ENCODE measurements at places on chromosomes 4 and X.
A peak's percentile ranks its signal among the peaks of the same experiment; 100 is the strongest.

GRCh38 chr4:144302704-144303536 lies 162.4 kb upstream of the GYPA start:
- no peak for DNase-seq

DNA sequence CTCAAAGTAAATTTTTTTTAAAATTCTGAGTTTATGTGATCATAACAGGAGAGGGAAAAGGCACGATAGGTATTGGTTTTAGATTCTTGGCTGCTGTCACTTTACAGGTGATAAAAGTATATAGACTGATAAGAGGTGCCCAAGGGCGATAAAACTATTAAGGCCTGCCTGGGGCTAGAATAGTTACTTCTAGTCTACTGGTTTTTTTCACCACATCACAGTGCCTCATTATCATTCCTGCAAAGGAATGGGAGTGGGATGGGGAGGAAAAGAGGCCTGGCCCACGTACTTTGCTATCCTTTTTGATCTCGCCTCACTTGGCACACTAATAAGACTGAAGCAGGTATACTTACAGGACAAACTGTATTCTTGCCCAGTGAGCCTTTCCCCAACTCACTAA lies 46.6 kb downstream of the CXorf58 start:
- DNase-seq, result no peak

GRCh38 chr4:74440356-74440755 lies 4.6 kb upstream of the AREG start:
- no peak for DNase-seq

GRCh38 chr4:73821325-73821724 lies 15.2 kb upstream of the CXCL6 start:
- DNase-seq, result no peak

DNA sequence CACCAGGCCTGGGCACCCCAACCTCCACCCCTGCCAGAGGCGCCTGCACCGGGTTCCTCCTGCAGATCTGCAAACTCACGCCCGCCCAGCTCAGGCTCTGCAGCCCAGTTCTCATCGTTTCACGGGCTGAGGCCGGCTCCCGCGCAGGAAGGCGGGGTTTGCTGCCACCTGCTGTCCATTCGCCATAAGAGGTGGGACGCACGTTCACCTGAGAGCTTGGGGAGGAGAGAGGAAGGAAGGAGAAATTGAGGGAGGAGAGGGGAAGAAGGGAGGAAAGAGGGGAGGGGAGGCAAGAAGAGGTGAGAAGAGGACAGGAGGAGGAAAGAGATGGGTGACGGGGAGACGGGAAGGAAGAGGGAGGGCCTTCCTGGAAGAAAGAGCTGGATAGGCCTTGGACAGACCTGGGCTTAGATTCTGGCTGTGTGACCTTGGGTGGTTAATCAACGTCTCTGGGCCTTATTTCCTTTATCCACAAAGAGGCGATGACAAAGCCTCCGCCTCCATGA lies 114.5 kb downstream of the ADRA2C start:
- DNase-seq, result peak; percentile 57

DNA sequence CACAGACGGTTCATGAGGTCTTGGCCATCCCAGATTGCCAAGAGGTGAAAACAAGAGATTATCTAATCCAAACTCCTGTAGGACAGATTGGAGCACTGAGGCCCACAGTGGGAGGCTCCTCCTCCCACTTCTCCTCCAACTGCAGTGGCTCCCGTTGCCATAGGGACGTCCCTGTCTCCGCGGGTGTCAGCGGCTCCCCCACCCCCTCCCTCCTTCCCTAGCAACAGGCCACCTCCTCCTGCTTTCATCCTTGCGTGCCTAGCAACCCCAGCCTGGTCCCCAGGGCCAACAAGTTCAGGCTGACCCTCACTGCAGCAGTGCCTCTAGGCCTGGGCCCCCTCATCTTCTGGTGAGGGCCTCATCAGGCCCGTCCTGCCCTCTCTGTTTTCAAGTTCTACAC lies 6.8 kb upstream of the IQSEC2 start:
- DNase-seq, result peak; percentile 16

GRCh38 chrX:153573984-153574383 lies 25.0 kb downstream of the CCNQ start:
- DNase-seq, result no peak

- no peak for DNase-seq
Measured at GRCh38 chr4:53967986-53968385, 96.4 kb downstream of the CHIC2 start.

DNA sequence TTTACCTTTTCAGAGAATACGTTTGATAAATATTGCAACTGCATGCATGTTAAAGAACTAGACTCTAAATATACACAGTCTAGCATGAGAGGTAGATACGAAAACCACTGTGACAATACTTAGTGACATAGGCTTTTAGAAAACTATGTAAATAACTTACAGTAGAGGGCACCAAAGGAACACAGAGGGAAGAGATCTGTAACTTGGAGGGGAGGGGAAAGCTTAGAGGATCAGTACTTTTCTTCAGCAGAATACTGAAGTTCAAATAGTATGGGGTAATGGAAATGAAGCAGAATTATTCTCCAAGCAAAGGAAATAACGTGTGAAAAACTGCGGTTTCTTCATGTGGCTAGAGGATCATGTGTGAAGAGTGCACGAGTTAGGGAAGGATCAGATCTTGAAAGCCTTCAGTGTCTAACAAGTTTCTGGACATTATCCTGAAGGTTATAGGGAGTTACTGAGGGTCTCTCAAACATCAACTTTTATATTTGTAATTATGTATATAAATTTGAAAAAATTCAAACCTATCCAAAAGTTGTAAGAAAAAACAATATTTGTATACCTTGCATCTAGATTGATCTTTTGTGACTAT lies 264.3 kb downstream of the NPFFR2 start:
- peak; percentile 93 for DNase-seq

DNA sequence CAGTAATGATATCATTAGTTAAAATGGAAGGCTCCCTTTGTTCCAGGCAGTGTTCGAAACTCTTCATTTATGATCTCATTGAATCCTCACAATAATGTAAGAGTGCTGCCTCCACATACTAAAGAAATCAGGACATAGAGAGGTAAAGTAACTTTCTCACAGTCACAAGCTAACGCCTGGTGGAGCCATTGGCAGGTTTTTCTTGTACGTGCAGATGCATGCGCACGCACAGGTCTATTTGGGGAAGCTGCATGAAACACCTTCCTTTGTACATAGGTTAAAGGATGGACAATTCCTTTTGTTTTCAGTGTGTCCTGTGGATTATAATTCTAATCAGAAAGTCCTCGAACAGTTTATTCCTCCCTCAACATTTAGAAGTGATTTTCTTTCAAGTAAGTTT lies 176.2 kb downstream of the RAPGEF2 start:
- DNase-seq, result no peak

GRCh38 chr4:17667653-17668201 lies 53.3 kb downstream of the MED28 start:
- DNase-seq, result no peak

- no peak for DNase-seq
Measured at GRCh38 chr4:106430797-106431196, 62.2 kb upstream of the GIMD1 start.

DNA sequence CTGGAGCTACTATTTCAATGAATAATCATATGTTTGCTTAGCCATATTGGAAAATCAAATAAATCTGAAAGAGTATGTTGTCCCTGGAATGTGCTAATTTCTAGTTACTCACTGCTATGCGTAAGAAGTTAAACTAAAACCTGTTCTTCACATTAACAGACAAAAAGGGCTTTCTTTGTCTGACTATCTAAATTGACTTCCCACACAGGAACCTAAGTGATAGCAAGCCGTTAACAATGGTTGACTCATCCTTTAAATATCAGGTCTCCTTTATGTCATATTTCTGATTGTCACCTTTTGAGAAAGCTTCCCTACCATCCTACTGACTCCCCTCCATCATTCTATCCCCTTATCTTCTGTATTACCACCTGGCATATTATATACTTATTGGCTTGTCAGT lies 81.4 kb downstream of the AMELX start:
- DNase-seq, result no peak

- DNase-seq, result no peak
Measured at GRCh38 chrX:21778236-21778635, 20.3 kb upstream of the SMPX start.

Measured in Kasumi-1 (cell line).